ENCODE measurements at places on chromosomes 7 and 10. TPM values are rescaled to one million over a fixed set of nuclear protein-coding genes. Genes with fewer than 3 reads are reported as not detected.

DENND2A gene
- total RNA-seq: 0.38 TPM

SKIDA1 gene
- 1.5 TPM for total RNA-seq

TMEM26 gene
- 0.07 TPM for total RNA-seq

TFAM gene
- 69.5 TPM for total RNA-seq

ACTL6B gene
- not detected for total RNA-seq

ITGA8 gene
- not detected for total RNA-seq

PRSS37 gene
- not detected for total RNA-seq

MKX gene
- total RNA-seq: not detected

ETV1 gene
- 3.5 TPM for total RNA-seq
